ENCODE measurements at places on chromosomes 1 and 21.

- DNase-seq: no peak
Measured at GRCh38 chr1:225950905-225951497, 10.0 kb upstream of the LEFTY2 start.

GRCh38 chr1:61089338-61089737 is 7.0 kb downstream of the NFIA start:
- no peak for DNase-seq

- no peak for DNase-seq
Measured at GRCh38 chr1:60867782-60868181, 214.6 kb upstream of the NFIA start.

GRCh38 chr1:61051719-61052394 is 30.5 kb upstream of the NFIA start:
- no peak for DNase-seq

DNA sequence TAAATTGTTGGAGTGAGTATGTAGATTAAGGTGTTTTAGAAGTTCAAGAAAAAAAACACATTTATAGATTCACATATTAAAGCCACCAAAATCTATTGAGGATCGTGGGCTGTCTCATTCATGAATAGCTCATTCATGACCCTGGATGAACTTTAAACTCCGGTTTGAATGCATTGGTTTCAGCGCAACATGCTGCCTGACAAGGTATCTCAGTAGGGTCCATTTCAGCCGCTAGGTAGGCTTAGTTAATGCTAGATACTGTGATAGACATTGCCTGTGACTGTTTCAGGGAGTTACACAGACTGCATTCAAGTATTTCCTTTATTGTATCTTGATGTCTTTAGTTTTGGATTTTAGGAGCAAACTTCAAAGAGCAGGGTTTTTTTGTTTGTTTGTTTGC is 140.5 kb upstream of the POGK start:
- DNase-seq: no peak

Data from stimulated activated CD4-positive, alpha-beta T cell treated with anti-CD3 and anti-CD28 coated beads, Interleukin-2, amount 100 ng/mL, for 24 hours (primary cell).